ENCODE measurements at places on chromosomes 2 and 18. TPM values are rescaled to one million over a fixed set of nuclear protein-coding genes. Genes with fewer than 3 reads are reported as not detected.

The HOXD12 gene
- not detected for total RNA-seq

The SERPINB13 gene
- not detected for total RNA-seq

The AP1S3 gene
- total RNA-seq, result 2.6 TPM

The FSIP2 gene
- 0.15 TPM for total RNA-seq

The SEPTIN10 gene
- total RNA-seq, result 79.4 TPM
